ENCODE measurements at places on chromosomes 2 and 18.

GRCh38 chr2:203327901-203328759 is at the start of gene ABI2:
Gene ABI2, plus strand, starts transcription at chr2:203328394. Its CDS starts 121 bp downstream, at chr2:203328515.
- DNase-seq = peak; percentile 85

- DNase-seq = peak; percentile 51
These were observed 39.2 kb downstream of the BIN1 start for GRCh38 chr2:127067620-127068350.

GRCh38 chr2:6113786-6114185 is 421.6 kb downstream of the SOX11 start:
- DNase-seq = no peak

DNA sequence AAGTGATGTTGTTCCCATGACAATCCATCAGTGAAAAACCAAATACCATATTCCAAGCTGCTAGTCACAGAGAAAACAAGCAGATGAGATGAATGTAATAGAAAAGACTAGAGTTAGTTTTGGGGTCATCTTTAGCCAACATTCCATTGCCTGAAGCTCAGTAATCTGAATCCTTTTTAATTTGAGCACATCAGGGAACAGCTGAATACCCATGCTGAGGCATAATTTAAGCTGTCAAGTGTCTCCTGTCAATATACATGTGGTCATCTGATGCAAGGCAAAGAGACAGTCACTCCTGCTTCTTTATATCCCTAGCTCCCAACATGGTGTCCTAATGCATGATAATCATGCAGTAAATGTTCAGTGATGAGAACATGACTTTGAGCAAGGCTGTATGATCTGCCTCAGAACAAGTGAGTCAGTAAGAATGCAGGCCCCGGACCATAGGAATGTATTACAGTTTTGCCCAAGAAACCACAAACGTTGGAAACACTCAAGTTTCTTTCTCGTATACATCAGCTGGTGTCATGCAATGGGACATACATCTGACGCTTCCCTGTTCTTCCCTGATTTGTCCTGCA is 48.0 kb downstream of the CDK15 start:
- peak; percentile 99 for DNase-seq

DNA sequence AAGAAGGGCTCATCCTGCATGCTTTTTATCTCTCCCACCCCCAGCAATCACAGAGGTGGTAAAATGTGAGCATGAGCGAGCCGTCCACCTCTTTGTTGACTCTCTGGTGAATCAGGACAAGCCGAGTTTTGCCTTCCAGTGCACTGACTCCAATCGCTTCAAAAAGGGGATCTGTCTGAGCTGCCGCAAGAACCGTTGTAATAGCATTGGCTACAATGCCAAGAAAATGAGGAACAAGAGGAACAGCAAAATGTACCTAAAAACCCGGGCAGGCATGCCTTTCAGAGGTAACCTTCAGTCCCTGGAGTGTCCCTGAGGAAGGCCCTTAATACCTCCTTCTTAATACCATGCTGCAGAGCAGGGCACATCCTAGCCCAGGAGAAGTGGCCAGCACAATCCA is 19.5 kb downstream of the LIPG start:
- no peak for DNase-seq

Data from fibroblast of upper back skin (primary cell).